ENCODE measurements at places on chromosomes 2 and 18.

GRCh38 chr2:44135771-44136170, 32.9 kb upstream of the PPM1B start:
- no peak for DNase-seq

GRCh38 chr2:101574622-101575021, 99.7 kb upstream of the RFX8 start:
- no peak for DNase-seq

DNA sequence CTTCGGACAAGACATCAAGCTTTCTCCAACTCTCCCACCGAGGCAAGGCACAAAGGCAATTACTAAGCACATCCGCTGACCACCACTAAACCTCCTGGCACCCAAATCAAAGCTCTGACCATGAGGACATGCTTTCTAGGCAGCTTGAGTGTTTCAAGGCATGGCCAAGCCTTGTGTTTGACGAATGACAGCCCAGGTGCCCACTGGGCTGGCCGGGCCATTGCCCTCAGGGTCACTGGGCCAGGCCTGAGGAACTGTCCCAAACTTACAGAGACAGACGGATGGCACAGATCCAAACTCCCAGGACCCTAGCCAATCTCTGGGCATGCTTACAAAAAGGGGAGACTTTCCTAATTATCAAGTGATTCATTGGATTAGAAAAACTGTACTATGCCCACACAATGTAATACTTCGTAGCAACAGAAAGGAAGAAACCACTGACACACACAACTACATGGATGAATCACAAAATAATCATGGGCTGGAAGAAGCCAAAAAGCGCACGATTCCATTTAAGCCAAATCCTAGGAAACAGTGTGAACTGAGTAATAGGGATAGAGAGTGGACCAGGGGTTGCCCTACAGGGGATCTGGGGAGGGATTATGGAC, 20.2 kb downstream of the CRACDL start:
- no peak for DNase-seq

GRCh38 chr2:178452334-178452733, 1.2 kb downstream of the PJVK start:
- no peak for DNase-seq

DNA sequence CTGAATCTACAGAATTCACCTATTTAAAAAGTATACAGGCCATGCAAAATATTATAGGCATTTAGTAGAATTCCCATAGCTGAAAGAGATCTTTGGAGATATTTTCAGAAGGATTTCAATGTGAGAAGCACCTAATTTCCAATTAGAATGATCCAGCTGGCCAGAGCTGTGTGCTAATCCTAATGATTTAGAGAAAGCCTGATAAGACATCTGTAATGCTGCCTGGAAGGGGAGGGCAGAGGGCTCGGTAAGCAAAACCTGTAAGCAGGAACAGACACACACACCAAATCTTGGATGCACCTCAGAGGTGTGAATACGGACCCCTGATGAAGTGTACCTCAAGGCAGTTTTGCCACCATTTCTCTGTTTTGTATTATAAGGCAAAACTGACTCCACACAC, 14.0 kb downstream of the SERTAD2 start:
- no peak for DNase-seq

DNA sequence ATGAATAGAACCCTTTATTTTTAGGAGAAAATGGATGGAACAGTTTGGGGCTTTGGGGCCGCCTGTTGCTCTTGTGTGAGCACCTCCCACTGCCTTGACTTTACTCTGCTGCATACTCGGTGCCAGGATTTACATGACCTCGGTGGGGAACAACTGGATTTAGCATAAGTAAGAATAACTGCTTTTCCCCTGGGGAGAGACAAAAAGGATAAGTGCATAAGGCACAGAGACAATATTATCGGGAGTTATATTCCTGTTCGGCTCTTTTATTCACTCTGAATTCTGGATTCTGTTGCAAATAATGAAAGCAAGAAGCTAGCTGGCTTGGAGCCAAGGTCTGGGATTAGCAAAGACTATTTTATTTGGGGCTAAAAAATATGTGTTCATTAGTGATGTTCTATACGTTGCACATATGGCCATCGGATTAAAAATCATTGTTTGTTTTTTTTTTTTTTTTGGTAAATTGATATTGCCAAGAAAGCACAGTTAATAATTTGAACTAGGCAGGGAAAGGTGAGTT, 69.8 kb downstream of the CYBRD1 start:
- DNase-seq: no peak

GRCh38 chr2:139142252-139142880, 362.2 kb upstream of the NXPH2 start:
- no peak for DNase-seq

DNA sequence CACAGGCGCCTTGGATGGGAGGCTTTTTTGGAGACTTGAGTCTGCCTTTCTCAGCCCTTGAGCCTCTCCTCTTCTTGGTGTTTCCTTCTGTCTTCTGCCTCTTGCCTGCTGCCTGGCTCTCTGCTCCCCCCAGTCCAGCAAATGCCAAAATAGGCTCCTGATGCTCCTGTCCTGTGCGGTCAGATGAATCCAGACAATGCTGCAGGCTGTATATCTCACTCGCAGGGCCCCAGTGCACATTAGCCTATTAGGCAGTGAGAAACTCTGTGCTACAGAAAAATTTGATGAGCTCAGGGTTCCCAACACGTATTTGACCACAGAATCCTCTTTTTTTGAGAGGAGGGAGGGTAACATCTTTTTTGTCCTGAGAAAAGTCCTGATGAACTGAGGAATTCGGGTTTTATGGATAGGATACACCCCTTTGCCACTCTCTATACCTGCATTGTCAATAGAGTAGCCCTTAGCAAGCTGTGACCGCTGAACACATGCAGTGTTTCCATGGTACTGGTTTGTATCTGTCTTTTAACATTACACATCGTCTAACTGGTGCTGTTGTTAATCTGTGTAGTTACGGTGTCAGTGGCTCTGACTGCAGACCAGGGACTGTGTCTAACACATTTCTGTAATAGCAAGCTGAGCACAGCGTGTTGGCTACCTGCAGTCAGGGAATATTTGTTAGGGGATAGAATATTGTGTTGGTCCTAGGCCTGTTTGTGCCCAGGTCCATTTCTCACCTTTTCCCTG, 50.8 kb downstream of the FAM228A start:
- no peak for DNase-seq

DNA sequence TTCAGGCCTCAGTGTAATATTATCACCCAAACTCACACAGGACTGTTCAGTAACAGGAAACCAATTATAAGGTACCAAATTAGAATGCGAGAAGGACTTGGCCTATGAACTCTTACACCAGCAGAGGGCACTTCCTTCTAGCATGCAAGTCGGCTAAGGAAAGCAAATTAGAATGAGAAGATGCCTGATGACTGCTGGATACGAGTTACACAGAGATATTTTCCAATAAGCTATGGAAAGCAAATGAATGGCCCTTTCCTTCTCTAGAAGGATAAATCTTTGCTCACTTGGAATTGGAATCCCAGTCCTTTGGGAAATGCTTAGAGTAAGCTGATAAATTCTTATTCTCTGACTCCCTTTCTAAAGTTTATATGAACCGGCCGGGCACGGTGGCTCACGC, 109.8 kb downstream of the AP1S3 start:
- no peak for DNase-seq

DNA sequence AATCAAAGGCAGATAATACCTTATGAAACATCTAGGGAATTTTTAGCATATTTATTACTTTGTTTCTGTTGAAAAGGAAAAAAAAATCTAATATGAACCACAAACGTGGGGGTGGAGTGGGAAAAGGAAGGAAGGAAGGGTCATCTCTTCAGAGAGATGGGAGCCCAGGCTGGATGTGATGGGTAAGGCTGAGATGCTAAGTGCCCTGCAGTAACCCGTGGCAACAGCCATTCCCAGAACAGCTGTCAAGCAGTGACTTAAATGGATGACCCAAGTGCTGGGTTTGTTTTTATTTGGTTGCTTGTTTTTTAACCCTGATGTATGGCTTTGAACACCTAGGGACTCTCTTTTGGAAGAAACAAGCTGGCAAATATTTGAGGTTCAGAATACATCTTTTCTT, 50.7 kb upstream of the KLF7 start:
- DNase-seq: no peak

GRCh38 chr2:225090746-225091145, 48.5 kb upstream of the DOCK10 start:
- DNase-seq: no peak

All from cortex of kidney (tissue), 1 donor.